Activated CD4-positive, alpha-beta T cell treated with anti-CD3 and anti-CD28 coated beads, Interleukin-2, Interleukin-6, amounts not matched to agents 100 ng/mL and 50 ng/mL, durations not matched to agents 16 hours and 8 hours (primary cell): ENCODE measurements at places on chromosomes 3 and 15.

- no peak for DNase-seq
These were observed 192.0 kb upstream of the TPRG1 start for GRCh38 chr3:188979669-188980310.

DNA sequence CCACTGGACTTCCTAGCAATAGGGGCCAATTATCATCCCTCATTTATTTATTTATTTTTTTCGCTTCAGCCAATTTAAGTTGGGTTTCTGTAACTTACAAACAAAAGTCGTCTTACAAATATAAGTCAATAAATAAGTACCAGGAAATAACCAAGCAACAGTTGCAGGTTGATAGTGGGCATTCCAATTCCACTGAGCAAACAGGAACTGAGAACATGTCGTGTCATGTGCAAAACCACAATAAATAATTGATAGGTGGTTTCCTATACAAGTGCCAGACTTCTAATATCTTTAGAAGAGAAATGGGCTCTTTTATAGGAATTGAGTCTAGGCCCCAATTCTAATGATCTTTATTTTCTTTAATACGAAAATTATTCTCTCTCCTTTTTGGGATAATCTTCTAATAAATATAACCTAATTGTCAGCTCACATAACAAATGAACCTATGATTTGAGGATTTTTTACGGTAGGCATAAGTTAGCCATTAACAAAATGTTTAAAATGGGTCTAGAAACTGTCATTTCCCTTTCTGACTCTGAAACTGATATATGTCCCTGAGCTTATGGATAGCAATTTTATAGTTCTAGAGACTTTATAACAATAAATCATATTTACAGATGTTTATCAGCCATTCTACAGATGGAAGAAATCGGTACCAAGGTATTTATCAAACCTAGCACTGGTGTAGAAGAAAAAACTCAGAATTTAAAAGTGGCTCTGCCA is 571.8 kb downstream of the FOXP1 start:
- no peak for DNase-seq

- DNase-seq: no peak
These were observed 25.7 kb upstream of the APH1B start for GRCh38 chr15:63251701-63252100.

GRCh38 chr15:70319466-70319865 is 221.7 kb upstream of the TLE3 start:
- DNase-seq: no peak

- peak; percentile 58 for DNase-seq
These were observed 124.3 kb downstream of the TIGIT start for GRCh38 chr3:114418107-114418506.
